ENCODE measurements at places on chromosomes 16 and 17.
A peak's percentile ranks its signal among the peaks of the same experiment; 100 is the strongest.

DNA sequence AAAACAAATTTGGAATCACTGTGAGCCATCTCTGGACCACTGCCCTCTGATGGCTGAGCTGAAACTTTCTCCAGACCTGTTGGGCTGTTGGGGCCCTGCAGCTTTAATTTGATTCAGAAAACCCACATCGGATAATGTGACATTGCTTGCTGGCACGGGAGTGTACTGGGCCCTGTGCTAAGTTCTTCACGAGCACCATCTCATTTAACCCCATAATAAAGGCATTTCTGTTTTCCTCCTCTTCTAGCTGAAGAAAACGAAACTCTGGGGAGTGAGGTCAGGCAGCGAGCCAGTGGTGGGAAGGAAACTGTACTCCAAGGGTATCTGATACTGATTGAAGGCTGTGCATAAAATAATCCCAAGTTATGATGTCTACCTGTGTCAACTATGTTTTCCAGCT is 34.5 kb upstream of the TNRC6A start:
- no peak for DNase-seq

DNA sequence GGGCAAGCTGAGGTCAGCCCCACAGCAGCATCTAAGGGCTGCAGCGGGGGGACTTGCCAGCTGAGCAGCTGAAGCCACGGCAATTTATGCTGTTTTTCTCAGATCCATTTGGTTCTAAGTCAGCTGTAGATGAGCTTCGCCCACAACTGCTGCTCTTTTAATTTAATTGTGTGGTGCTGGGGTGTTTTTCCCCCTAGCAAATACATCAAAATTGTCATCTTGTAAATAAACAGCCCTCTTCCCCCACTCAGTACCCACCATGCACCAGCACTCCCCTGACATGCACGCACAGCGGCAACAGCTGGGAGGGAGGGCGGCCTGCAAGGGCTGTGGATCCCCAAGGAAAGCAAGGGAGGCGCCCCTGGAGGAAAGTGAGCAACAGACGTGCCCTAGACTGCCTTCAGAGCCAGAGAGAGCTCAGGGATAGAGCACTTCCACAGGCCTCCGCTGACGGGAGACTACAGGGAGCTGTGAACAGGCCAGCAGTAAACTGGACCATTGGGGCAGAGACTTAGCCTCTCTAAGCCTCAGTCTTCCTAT is 149.5 kb downstream of the TMEM132E start:
- no peak for DNase-seq

GRCh38 chr16:83856792-83857191 is 42.1 kb upstream of the MLYCD start:
- no peak for DNase-seq

DNA sequence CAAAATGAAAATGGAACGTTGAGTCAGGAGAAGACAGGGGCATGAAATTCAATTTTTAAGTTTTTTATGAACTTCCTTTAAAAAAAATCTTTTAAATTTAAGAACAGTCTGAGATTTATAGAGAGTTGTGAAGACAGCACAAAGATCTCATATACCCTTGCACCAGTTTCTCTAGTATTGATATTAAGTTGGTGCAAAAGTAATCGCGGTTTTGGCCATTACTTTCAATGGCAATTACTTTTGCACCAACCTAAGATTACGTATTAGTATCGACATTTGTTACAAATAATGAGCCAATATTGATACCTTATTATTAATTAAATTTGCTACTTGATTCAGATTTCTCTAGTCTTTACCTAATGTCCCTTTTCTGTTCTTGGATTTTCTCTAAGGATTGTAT is 684.4 kb upstream of the CDH8 start:
- no peak for DNase-seq

GRCh38 chr17:53560953-53561352 is 261.8 kb upstream of the KIF2B start:
- DNase-seq = no peak

DNA sequence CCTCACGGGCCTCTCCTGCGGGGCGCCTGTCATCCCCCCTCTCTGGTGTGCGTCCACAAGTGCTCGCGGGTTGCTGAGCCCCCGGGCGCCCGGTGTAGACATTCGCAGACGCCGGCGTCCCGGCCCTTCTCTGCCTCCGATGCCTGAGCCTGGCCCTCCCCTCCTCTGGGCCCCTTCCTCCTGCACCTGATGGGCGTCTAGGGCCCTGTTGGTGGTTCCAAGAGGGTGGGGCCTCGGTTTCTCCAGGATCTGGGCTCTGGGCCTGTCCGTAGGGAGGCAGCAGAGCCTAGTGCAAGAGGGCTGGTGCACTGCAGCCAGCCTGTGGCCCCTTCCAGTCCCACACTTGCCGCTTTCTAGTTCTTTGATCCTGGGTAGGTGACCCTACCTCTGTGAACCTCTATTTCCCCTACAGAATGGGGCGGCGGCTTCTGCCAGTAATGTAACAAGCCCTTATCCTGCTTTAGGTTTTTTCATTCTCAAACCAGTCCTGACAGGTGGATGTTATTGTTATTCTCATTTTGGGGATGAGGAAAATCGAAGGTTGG is 623 bp downstream of the E4F1 start:
- peak; percentile 81 for DNase-seq

DNA sequence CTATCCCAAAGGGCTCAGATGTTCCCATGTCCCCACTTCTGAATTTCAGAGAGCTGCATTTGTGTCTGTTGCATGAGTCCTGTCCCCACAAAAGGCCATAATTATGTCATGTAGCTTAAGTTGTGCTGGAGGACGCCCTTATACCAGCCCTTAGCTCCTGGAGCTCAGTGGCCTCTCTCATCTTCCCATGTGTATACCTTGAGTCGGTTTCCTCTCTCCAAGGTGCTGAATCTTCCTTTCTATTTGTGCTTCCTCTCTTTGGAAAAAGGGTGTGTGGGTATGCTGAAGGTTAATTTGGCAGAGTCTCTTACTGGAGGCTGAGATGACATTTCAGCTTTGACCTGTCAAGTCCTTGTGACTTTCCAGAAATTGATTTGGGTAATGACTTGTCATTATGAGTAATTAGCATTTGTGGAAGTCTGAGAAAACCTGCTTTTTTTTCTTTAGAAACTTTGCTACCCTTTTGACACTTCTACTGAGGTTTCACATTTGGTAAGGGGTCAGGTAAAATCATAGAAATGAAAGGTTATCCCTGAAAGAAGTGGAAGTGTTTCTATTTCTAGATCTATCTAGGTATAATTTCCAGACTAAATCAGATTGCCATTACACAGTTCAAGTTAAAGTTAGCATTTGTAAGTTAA is 185.4 kb downstream of the ABCC12 start:
- DNase-seq = peak; percentile 26

- DNase-seq = peak; percentile 89
These were observed 2.3 kb downstream of the STX1B start for GRCh38 chr16:31008149-31008548.

- DNase-seq = no peak
These were observed 5.6 kb downstream of the STAT5B start for GRCh38 chr17:42270596-42270995.

- DNase-seq = no peak
These were observed 10.4 kb downstream of the CD300LF start for GRCh38 chr17:74702116-74702871.

DNA sequence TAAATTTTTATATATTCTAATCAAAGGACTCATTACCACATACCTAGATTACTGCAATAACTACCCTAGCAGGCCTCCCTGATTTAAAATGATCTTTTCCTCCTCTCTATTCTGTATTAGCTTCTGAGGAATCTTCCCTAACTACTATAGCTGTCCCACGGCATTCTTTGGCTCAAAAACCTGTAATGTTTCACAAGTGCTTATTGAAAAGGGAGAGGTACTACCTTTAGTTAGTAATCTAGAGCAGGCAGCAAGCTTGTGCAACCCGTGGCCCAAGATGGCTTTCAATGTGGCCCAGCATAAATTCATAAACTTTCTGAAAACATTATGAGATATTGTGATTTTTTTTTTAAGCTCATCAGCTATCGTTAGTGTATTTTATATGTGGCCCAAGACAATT is 71.0 kb upstream of the CORO6 start:
- DNase-seq = no peak

GRCh38 chr16:78877114-78877655 is 723.4 kb downstream of the MAF start:
- no peak for DNase-seq

GRCh38 chr16:85629326-85629725 is 16.2 kb downstream of the GSE1 start:
- DNase-seq = no peak

GRCh38 chr16:77308163-77308561 is 109.0 kb downstream of the SYCE1L start:
- DNase-seq = no peak

DNA sequence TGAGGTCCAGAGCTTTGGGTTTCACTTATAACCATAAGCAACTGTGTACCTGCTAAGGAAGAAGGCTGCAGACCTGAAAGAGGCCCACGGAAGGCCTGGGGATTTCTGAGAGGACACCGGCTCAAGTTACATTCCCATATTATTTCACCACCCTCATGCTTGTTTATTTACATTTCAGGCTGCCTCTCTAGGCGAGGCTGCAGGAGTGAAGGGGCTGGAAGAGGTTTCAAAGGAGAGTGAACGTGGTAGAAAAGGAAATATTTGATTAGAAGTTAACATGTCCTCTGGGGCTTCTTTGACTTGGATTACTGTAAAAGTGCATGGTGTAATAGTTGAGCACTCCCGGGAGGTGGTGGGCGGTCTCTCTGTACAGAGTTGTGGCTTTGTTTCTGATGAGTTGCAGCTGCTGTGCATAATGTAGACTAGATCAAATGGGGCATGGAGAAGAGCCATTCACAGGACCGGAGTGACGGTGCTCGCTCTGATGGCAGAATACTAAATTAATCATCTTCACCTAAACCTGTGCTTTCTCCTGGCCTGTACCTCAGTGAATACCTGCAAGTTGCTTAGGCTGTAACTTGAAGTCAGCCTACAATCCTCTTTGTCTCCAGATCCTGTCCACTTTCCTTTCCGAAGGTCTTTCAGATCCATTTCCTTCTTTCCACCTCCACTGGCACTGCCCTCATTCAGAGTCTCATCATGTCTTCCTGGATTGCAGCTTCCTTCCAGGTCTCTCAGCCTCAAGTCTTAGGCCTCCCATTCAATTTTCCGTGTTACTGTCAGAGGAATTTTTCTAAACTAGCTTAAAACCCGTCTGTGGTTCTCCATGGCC is 1.9 kb upstream of the CPD start:
- peak; percentile 37 for DNase-seq

GRCh38 chr17:45091778-45092425 is 30.8 kb downstream of the NMT1 start:
- DNase-seq = peak; percentile 12

DNA sequence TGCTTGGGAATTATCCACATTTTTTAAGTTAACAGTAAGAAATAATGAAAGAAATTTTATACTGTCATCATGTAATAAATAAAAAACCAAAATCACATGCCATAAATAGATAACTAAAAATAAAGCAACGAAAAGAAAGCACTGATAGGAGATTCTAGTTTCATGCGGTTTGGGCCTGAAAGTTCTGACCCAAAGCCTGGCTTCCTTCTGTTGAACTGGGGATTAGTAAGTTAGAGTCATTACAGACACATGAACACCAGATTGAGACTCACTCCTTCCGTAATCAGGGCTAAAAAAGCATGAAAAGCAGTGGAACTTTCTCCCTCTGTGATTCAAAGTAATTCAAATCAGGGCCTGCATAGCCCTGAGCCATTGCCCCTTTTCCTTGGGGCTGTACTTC is 13.2 kb upstream of the SLC6A2 start:
- no peak for DNase-seq

- peak; percentile 66 for DNase-seq
These were observed 56.9 kb downstream of the CYB5D2 start for GRCh38 chr17:4199818-4200402.

GRCh38 chr17:82193520-82194220 is 19.0 kb downstream of the CCDC57 start:
- DNase-seq = no peak

DNA sequence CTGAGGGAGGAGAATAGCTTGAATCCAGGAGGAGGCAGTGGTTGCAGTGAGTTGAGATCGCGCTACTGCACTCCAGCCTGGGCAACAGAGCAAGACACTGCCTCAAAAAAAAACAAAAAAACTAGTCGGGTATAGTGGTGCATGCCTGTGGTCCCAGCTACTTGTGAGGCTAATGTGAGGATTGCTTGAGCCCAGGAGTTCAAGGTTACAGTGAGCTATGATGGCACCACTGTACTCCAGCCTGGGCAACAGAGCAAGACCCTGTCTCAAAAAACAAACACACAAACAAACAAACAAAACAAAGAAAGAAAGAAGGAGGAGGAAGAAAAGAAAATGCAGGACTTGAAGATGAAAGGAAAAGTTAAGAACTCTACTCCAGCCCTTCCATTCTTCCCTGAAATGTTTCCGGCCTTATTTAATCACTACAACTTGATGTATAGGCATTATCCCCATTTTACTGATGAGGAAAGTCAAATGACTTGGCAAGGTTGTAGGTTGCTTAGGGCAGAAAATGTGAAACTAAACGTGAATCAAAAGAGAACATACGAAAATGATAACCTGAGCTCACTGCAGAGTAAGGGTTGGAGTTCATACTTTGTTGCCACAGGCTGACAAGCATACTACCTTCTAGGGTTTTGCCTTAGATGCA is 30.0 kb downstream of the PSME3IP1 start:
- DNase-seq = no peak

GRCh38 chr17:82814834-82815233 is 25.0 kb downstream of the ZNF750 start:
- no peak for DNase-seq

GRCh38 chr16:28001642-28002041 is 61.9 kb downstream of the GSG1L start:
- DNase-seq = no peak

DNA sequence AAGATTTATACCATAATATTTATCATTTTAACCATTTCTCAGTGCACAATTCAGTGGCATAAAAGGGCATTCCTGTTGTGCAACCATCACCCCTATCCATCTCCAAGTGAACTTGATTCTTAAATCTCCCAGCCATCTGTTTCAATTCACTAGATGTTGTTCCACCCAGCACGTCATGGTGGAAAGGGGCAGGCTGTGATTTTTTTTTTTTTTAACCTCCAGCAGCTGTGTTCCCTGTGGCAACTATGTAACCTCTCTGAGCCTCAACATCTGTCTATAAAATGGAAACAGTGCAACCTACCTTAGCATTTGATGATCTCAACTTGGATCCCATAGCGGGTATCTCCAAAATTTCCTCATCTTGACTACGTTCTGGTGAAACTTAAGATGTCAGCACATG is 604.5 kb downstream of the WWOX start:
- DNase-seq = no peak

- DNase-seq = no peak
These were observed 11.6 kb upstream of the ZNF689 start for GRCh38 chr16:30621765-30622164.

DNA sequence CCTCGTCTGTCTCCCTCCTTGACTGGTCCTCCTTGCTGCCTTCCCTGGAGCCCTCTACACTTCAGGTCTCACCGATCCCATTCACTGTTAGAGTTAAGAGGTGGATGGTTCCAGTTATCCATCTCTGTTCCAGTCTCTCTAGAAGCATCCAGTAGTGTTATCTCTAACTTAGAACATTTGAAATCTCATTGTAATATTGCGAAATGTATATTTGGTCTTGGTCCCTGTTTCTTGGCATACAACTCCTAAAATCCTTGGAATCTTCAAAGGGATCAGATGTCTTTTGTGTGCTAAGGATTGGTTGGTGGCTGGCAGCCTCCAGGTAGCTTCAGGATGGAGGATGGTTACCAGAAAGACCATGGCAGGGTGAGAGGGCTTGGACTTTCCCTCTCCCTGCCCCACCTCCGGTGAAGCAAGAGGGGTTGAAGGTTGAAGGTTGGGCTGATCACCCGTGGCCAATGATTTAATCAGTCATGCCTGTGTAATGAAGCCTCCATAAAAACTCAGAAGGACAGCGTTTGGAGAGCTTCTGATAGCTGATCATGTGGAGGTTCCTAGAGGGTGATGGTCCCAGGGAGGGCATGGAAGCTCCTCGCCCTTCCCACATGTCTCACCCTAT is 59.1 kb downstream of the NTN1 start:
- DNase-seq = no peak
